Stimulated activated CD8-positive, alpha-beta memory T cell treated with anti-CD3 and anti-CD28 coated beads, Interleukin-2, amount 100 ng/mL, for 1 hour (primary cell): ENCODE measurements at places on chromosomes 6 and 20.

DNA sequence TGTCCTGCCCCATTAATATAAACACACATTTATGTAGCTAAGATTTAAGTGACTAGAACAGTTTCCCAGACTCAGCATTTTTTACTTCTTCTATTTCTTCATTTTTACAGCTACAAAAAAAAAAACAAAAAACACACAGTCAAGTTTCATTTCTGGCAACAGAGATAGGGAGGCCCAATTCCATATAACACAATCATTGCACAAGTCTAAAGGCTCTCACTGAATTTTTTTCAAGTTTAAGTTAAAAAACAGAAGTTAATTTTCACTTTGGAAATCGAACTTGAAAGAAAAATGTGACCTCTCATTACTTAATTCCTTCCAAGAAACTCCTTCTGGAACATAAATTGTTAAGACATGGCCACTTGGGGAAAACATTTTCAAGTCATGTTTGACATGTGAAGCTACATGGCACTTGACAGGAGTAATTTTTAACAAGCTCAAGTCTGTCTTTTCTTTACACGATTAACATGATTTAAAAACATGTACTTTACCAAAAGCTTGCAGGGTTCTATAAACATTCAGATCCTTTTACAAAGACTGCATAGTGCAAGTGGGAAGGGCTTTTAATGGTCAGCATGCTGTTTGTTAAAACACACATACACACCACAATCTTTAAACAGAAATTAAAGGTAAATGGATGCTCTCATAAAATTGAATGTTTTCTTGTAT, 100.1 kb upstream of the CCDC28A start:
- no peak for DNase-seq

GRCh38 chr20:17835240-17835933, 133.2 kb downstream of the SNX5 start:
- no peak for DNase-seq

- DNase-seq, result no peak
Measured at GRCh38 chr6:2037237-2037926, 208.0 kb downstream of the GMDS start.

GRCh38 chr6:6897140-6897539, 210.6 kb upstream of the RREB1 start:
- DNase-seq, result no peak

DNA sequence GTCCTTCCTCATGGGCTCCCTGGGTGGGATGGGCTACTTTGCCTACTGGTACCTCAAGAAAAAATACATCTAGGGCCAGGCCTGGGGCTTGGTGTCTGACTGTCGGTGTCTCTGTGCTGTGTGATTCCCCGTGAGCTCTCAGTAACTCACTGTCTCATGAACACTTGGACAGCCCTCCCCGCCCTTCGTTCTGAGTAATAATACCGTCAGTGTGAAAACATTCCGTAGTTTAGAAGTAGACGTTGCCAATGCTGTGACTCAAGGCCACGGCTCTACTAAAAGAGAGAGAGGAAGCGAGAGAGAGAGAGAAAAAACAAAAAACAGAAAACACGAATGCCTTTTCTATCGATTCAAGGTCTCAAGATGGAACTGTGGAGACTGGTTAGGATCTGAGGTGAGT, 31.8 kb downstream of the FITM2 start:
- no peak for DNase-seq

DNA sequence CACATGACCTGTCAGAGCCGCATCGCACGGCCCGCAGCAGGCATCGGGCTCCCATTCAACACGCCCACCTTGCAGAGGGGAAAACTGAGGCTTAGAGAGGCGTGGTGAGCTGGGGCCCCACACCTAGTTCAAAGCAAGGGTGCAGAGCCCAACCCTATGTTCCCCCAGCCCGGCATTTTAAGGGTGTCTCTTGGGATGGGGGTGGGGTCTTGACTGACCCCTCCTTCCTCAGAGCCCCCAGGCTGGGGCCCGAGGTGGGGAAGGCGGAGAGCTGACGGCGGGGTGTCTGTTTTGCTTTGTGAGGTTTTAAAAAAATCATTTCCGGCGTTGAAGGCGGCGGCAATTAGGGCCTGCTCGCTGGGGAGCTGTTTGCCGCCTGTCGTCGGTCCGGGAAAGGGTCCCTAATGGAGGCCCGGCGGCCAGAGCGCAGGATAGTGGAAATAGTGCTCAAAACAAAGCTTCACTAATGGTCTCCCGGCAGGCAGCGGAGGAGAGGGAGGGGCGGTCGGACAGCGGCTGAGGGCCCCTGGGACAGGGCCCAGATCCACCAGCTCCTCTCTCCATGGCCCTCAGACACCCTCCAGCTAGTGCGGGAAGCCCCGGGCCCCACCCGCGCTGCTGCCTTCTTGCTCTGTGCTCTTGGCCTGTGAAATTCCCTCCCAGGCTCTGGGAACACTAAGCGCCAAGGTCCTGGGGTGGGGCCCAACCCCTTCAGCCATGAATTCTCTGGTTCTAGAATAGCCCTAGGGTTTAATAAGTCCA, 11.9 kb downstream of the VSTM2L start:
- DNase-seq, result no peak

DNA sequence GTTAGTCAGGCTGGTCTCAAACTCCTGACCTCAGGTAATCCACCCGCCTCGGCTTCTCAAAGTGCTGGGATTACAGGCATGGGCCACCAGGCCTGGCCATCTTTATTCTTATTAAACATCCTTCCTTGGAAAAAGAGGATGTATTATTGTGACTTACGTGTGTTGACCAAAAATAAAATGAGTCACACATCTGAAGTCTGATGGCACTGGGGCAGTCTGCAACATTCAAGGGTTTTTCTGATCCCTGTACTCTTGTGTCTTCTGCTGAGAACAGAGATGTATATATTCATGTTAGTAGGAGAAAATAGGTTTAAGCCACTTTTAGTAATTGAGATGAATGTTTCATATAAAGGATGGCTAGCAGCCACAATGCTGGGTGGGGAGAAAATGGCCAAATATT, 129.9 kb upstream of the RIPOR2 start:
- DNase-seq, result no peak

GRCh38 chr20:49247792-49248191, 28.6 kb downstream of the DDX27 start:
- no peak for DNase-seq

DNA sequence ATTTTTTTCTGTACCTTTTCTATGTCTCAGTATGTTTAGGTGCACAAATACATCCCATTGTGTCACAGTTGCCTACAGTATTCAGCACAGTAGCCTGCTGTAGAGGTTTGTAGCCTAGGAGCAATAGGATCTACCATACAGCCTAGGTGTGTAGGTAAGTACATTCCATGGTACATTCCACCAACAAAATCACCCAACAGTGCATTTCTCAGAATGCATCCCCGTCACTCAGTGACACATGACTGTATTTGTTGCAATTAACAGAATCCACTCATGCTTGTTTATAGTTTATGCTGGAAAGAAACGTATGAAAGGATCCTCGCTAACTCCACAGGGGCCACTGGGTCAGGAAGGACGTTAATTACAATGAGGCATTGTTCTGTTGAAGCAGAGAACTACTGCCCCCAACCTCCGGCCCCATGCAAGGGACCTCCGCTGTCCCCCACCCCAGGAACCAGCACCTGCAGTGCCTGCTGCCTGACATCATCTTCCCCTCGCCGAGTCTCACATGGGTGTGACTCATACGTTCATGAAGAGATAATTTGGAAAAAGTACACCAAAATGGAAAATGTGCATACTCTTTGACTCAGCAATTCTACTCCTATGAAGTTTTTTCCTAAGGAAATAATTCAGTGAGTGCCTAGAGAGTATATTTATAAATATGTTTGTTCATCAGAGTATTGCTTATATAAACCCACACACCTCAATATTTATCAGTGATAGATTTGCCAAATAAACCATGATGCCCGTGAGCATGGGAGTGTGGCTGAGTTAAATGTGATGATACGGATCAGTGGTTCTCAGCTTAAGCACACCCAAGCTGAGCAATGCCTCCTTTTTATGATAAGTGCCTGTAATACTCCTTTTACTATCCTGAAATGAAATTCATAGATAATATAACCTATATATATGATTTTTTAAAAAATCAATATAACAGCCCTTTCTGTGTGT, 156.4 kb upstream of the ECI2 start:
- no peak for DNase-seq

DNA sequence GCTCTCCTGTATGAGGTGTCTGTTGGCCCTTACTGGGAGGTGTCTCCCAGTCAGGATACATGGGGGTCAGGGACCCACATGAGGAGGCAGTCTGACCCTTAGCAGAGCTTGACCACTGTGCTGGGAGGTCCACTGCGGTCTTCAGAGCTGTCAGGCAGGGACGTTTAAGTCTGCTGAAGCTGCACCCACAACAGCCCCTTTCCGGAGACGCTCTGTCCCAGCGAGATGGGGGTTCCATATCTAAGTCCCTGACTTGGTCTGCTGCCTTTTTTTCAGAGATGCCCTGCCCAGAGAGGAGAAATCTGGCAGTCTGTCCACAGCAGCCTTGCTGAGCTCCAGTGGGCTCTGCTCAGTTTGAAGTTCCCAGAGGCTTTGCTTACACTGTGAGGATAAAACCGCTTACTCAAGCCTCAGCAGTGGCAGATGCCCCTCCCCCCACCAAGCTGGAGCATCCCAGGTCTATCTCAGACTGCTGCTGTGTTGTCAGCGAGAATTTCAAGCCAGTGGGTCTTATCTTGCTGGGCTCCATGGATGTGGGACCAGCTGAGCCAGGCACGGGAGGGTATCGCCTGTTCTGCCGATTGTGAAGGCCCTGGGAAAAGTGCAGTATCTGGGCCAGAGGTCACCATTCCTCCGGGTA, 36.3 kb upstream of the IBTK start:
- no peak for DNase-seq

- no peak for DNase-seq
Measured at GRCh38 chr20:32549842-32550241, 35.3 kb downstream of the NOL4L start.

DNA sequence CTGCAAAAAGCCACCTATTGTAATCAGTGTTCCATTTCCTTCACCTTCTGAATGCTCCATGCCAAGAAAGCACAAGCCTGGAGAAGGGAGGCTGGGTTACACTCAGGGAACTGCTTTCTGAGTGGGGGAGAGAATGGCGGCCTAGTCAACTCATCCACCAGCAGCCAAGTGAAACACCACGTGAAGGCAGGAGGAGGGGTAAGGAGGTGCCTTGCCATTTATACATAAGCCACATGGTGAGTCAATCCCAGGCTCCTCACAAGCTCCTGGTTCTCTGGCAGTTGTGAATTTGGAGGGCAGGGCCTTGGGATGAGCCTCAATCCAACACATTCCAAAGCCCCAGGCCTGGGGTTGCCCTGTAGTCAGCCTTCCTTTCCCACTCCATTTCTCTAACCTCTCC, 149.4 kb downstream of the CD24 start:
- no peak for DNase-seq

DNA sequence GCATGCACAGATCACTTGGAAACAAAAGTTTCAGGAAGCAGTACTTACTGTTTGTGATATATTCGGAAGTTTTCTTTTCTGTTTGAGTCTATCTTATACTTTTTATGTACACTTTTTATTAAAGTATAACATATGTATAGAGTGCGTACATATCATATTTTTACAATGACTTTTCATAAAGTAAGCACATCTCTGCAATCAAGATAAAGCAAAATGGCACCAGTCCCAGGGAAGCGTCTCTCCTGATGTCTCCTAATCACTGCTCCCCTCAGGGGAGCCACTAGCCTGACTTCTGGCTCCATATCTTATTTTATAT, 26.3 kb downstream of the CDS2 start:
- no peak for DNase-seq

- DNase-seq, result no peak
Measured at GRCh38 chr6:52871621-52872020, 31.0 kb upstream of the GSTA5 start.

DNA sequence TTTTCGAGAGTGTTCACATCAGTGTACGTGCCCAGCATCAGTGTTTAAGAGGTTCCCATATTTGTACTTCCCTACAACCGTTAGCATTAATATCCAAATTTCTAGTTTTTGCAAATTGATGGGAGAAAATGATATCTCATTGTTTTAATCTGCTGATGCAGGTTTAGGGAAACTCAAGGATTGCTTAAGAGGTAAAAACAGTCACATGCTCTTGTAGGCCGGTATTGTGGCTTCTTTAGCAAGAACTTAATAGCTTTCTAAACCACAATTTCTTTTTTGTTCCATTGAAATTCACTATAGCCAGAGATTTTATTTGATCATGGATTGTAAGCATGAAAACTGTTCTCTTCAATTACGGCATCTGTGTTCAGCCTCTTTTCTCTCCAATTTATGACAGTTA, 29.5 kb downstream of the BEND6 start:
- DNase-seq, result no peak

- DNase-seq, result no peak
Measured at GRCh38 chr6:121596441-121596840, 161.0 kb downstream of the GJA1 start.

DNA sequence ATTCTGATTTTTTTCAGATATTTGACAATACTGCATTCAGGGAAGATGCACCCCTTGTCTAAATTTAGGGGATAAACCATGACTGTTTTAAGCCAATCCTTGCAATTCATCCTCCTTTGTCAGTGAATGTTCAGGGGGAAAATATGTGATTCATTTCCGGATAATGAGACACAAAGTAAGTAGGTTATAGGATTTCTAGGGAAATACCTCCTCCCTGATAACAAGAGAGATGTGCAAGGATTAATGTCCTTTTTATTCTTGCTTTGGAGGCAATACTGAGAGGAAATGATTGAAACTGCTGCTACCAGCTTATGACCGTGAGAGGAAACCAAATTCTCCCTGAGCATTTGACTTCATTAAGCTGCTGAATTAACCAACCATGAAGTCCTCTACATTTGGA, 161.3 kb upstream of the EYA4 start:
- no peak for DNase-seq

DNA sequence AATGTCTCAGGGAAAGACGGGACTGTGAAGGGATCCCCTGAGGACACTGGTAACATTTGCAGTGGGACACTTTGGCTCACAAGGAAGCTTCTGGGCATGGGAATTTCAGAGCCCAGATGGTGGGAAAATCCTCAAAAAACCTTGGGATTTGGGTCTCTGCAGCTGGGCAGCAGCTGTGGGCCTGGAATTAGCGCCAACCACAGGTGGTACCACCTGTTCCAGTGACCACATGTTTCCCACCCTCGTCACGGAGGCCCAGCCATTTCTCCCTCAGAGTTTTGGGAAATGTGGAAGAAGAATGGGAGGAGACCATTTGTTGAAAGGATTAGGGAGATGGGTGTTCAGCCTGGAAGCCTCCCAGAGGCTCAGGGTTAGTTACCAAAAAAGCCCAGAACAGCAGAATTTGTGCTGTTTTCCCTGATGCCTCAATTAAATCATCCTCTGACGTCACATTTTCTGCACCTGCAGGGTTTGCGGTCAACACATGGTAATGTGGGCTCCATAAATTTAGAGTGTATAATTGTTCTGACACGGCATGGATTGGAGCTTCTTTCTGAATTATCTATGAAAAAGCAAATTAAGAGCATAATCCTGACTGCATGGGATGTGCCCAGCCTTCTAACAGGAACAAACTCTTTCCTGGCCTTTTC, 34.4 kb downstream of the EDN3 start:
- no peak for DNase-seq
